ENCODE measurements at places on chromosomes 7 and 10.

DNA sequence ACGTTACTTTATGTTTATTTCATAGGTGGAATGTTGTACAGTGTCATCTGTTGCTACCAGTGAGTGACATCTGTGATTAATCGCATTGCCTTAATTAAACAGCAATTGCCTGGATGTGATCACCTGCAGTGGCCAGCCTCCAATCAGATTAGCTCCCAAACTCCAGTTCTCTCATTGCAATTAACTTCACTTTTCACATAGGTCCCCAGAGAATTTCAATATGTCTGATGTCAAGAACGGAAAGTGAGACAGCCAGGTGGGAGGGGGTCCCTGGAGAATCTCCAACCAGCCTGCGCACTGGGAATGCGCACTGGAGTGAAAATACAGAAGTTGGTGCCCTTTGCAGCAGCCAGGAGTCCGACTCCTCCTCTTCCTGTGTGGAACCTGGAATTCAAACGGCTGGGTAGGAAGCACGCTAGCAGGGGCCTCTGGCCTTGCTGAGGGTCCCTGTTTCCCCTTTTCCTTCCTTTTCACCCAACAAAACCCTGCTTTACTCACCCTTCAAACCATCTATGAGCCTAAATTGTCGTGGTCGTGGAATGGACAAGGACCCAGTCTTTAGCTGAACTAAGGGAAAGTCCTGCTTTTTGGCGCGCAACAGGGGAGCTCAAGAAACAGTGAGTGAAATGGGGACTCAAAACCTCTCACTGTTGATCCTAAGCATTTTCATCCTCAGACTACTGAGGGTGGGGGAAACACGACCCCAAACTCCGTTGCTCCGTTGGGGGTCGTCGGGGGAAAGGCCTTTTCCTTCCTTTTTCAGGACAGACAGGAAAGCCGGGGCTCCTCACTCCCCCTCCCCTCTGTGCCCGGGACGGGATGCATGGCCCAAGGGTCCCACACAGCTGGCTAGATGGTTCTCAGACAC lies 1355.5 kb upstream of the LRRTM3 start:
- no peak for DNase-seq

- DNase-seq: no peak
Observed at GRCh38 chr10:87618566-87619423, 40.9 kb upstream of the PAPSS2 start.

GRCh38 chr7:95690367-95690947 lies 81.9 kb upstream of the DYNC1I1 start:
- no peak for DNase-seq

DNA sequence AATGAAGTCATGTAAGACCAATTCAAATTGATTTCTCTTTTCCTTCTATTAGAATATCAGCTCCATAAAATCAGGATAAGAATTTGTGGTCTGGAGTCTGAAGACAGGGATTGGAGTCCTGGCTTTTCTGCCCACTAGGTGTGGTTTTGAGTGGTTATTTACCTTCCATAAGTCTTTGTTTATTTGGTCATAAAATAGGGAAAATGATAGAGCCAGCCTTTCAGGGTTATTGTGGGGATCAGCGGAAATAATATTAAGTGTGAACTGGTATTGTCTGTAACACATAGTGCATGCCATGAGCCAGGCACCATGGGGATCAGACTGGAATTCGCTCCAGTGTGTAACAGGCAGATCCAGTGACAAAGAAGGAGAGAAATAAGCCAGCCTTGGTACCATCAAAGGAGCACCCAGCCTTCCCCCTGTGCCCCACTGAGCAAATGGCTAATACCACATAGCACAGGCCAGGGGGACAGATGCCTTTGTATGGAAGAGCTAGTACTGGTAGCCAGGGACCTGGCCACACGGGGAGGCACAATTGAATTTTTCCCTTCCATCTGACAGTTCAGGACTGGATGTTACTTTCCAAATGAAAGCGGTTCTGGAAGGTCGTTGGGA lies 509.7 kb upstream of the PODXL start:
- DNase-seq: no peak

DNA sequence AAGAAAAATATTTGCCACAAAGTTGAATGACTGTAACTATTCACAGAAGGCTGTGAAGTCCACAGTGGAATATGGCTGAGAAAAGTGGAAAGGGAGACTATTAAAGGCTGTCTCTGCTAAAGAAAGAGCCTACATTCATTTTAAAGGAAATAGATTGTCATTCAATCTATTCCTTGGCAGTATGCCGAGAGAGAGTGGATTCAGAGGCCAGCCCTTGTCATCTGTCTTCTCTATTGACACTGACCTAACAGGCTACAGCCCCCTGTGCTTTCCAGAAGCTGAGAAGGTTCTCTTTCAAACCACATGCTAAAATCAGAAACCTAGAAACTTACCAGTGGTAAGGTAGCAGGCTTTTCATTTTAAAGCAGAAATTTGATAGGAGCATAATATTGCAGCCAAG lies 12.1 kb downstream of the ODAD2 start:
- DNase-seq: no peak

DNA sequence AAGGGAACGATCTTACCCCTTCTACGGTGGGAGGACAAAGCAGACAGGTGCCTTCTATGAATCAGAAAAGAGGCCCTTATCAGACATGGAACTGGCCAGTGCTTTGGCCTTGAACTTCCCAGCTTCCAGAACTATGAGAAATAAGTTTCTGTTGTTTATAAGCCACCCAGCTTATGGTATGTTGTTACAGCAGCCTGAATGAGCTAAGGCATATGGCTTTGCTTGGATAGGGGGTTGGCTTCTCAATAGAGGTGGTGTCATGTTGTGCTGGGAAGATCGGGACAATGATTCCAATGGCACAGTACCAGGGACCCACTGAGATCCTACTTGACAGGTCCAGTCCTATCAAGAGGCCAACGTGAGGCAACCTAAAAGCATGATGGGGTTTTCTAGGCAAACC lies 183.4 kb upstream of the BMPER start:
- no peak for DNase-seq

DNA sequence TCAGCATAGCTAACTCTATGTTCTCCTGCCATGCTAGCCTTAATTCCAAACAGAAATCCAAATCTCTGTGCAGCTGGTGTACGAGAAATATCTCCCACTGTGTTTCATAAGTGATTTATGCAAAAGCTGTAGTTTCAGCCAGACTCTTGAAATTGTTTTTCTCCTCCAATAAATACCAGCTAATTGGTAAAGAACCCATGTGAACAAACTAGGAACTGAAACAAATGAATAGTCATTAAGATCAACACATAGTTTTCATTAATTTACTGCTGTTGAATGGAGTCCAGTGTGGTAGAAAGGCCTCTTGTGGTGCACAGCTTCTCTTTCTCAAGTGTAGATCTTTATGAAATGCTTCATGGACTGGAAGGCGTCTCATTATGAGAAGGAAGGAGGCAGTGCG lies 18.4 kb downstream of the PPP1R17 start:
- no peak for DNase-seq

DNA sequence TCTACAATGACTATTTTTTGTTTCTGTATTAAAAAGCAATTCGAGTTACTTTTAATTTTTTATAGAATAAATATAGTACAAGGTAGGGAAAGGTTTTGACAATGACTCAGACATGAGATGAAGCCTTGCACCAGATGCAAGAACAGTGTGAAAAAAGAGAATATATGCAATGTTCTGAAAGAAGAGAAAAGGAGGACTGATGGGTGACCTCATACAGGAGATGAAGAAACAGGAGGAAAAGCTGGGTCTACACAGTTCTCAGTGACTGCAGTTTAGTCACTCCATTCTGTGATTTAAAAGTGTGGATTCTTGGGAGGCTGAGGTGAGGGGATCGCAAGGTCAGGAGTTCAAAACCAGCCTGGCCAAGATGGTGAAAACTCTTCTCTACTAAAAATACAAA lies 38.3 kb upstream of the YAE1 start:
- DNase-seq: no peak

GRCh38 chr7:117085769-117086463 lies 132.6 kb downstream of the ST7 start:
- no peak for DNase-seq

DNA sequence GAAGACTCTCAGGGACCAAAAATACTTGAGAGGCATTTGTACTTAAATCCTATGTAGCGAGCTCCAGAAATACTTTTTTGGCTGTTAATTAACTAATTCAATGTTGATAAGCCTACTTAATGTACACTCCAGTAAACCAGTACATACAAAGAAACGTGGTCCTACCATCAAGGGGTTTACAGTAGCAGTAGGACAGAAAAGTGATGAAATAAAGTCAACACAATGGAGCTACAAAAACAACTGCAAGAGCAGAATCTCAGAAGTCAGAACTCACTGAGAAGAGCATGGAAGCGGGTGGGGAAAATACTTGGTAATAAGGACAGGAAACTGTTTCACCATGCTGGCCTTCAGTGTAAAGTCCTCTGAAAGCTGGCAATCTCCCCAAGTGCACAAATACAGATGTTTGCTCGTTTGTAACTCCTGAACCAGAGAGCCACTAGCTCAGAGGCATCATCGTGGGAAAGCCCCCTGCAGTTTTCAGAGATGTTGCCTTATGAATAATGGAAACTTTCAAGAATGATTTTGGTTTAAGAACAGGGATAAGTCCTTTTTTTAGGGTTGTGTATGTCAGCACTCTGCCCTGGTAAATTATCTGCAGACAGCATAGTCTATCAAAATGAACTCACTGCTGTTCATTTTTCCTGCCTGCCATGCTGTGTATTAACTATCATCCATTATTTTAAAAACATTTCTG lies 233.2 kb downstream of the SORCS1 start:
- no peak for DNase-seq

DNA sequence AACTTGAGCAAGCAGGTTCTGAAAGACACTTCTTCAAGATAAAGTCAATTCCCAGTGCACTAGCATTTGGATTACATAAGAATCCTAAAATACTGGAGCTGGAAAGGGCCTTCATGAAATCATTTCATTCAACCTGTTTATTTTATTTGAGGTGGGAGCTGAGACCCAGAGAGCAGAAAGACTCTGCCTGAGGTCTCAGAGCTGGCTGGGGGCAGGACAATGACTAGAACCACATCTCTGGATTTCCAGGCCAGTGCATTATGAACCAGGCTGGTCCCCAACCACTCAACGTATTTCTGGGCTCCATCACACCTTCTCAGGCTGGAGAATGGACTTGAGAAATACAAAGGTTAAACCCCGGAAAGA lies 8.4 kb downstream of the ANXA11 start:
- DNase-seq: no peak

GRCh38 chr7:338295-339061 lies 48.5 kb downstream of the FOXL3 start:
- no peak for DNase-seq

DNA sequence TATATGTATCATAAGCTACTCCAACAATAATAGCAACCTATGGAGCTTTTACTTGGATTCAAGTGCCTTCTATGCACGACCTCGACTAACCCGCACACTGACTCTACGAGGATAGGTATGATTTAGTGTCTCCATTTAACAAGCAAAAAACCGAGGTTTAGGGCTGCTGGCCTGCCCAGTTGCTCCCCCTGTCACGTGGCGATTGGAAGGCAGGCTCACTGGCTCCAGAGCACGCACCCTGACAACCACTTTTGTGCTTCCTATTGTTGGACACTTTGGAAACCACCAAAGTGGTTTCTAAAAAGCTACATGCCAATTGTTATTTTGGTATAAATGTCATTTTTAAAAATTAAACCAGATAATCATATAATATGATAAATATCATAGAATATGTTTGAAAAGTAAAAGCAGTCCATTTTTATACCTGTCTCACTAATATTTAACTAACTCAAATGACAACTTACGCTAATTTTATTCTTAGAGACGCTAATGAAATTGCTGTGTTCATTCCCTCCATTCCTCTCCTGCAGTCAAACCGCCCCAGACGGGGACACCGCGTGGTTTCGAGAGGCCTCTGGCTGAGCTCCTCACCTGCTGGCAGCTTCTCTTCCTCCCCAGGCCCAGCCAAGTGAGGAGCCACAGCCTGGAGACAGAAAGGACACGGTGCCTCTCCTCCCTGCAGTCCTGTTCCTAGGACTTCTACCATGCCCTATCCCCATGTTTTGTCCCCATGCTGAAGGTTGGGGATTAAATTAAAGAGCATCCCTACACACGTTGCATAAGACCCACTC lies 22.2 kb upstream of the RHEB start:
- no peak for DNase-seq

DNA sequence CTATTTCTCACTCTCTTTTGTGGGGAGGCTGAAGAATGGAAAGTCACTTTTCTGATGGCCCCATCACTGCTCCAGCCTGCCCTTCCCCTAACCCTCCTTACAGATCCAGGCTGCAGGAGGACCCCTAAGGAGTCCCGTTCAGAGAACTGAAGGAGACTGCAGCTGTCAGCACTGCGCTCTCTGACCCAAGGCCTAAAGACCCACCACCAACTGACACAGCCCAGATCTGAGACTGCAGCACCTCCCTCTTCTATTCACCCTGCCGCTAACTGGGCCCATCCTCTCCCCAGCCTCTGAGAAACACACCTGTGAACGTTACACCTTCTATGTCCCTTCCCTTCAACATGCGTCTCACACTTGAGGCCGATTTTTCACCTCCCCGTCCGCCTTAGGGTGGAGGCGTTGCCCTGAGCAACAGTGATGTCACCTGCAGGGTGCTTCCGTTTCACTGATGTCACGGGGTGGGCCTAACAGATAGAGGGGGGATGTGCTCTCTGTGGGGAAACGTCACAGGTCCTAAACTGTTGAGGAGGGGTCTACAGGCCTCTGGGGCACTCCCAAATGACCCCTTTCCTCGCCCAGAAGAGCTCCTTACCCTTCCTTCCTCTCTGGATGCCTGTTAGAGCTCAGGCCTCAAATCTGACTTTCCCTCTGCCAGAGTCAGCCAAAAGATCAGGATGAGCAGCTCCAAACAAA lies 5.1 kb downstream of the ITPRIP start:
- peak; percentile 58 for DNase-seq

GRCh38 chr10:128105383-128105782 lies 20.8 kb downstream of the MKI67 start:
- no peak for DNase-seq

- no peak for DNase-seq
Observed at GRCh38 chr7:87339373-87339897, 6.0 kb upstream of the CROT start.

DNA sequence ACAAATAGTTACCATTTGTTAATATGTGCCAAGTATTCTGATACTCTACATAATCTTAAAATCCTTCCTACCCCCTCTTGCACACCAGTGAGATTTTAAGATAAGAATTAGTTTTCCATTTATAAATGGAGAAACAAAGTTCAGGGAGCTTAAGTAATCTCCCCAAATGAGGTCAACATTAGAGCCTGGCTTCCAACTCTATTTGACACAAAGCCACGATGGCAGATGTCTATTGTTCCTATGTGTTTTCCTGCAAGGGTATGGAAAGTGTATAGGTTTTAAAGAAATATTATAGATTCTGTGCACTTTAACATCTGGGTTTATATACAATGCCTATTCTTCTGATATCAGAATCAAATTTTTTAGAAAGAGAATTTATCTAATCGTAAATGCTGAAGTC lies 143.9 kb upstream of the SEMA3C start:
- no peak for DNase-seq

DNA sequence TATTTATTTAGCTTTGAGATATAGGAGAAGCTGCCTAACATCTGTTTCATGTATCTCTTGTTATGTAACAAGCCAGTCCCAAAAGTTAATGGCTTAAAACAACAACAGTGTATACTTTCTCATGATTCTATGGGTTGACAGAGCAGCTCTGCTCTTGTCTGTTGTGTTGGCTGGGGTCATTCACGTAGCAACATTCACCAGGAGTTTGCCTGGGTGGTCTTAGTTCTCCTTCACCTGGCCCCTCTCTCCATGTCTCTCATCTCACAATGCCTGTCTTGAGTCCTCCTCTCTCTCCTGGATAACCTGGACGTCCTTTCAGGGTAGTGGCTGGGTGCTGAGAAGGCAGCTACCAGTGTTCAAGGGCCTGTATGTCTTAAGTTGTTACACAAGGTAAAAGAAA lies 27.5 kb downstream of the INPP5F start:
- DNase-seq: no peak
